CD4-positive, alpha-beta T cell (primary cell): ENCODE measurements at places on chromosomes 2 and 18.

DNA sequence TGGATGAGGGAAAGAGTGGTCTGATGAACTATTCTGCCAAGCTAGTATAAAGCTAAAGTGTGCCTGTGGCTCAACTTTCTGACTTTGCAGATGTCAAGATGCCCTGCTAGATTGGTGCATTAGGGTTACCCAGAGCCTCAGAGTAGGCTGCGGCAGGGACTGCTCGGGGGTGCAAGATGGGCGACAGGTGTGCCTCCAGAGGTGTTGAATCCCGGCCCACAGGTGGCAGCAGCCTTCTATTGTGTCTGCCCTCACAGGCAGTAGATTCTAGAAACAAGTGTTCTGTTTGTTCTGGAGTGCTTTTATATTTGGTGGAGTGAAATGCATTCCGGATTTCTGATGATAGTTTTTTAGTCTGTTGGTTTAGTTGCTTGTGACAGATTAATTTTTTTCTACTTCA is 131.6 kb upstream of the IL1R2 start:
- DNase-seq = no peak

DNA sequence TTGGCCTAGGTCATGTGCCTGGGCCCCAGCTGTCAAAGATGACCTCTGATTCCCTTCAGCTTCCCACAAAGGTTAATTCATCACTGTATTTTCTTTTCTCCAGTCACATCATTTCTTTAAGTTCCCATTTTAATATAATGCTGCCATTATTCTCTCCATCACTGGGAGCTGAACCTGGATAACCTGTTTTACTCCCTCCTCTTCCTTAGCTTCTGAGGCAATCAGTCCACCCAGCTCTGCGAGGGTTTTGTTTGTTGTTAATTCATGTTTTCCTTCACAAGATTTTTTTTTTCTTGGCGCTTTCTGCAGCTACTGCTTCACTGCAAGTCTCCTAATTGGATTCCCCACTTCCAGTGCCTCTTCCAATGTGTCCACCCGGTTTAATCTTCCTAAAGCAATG is 5.1 kb upstream of the EML4 start:
- DNase-seq = no peak

DNA sequence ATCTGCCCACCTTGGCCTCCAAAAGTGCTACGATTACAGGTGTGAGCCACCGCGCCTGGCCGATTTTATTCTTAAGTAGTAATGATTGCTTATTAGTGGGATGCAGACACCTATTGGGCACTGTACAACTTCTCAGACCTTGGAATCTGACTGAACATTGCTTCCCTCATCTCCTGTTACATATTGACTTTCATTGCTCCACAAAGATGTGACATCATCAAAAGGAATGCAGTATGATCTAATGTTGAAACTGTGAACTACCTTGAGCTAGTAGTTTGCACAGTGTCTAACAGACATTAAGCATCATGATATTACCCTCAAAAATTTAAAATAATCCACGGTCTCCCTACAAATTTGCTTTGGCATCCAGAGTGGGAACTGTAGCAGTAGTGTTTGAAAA is 109.8 kb upstream of the SIX2 start:
- DNase-seq = no peak

DNA sequence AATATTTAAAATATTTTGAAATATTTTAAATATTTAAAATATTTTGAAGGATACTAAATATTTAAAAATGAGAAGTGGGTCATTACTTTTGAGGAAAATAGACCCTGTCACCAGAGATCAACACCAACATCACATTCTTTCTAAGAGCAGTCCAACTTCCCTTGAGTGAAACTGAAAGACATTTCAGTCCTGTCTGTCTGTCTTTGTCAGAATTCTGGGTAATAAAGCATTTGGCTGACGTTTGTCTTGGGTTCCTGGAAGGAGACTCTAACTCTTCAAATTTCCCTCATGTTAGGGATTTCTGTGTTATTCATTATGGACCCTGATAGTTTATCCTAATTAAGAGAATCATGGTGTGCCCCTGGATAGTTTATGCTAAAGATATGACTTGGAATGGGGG is 32.8 kb downstream of the TTC21B start:
- no peak for DNase-seq

DNA sequence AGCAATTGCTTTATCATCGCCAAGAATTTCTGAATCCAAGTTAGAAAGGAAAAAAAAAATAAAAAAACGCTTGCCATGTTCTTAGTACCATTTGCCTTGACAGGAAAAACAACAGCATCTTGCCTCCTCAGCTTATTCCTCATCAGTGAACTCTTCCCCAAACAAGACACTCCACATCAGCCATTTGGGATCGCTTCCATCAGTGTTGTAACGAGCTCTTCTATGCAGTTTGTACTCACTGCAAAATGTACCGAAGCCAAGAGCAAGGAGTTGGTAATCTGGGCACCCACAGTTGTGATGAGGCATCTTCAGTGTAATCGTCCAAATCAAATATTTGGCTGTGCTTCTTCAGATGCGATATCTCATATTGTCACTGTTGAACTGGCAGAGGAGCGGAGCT is 503.7 kb downstream of the TMEM182 start:
- no peak for DNase-seq

DNA sequence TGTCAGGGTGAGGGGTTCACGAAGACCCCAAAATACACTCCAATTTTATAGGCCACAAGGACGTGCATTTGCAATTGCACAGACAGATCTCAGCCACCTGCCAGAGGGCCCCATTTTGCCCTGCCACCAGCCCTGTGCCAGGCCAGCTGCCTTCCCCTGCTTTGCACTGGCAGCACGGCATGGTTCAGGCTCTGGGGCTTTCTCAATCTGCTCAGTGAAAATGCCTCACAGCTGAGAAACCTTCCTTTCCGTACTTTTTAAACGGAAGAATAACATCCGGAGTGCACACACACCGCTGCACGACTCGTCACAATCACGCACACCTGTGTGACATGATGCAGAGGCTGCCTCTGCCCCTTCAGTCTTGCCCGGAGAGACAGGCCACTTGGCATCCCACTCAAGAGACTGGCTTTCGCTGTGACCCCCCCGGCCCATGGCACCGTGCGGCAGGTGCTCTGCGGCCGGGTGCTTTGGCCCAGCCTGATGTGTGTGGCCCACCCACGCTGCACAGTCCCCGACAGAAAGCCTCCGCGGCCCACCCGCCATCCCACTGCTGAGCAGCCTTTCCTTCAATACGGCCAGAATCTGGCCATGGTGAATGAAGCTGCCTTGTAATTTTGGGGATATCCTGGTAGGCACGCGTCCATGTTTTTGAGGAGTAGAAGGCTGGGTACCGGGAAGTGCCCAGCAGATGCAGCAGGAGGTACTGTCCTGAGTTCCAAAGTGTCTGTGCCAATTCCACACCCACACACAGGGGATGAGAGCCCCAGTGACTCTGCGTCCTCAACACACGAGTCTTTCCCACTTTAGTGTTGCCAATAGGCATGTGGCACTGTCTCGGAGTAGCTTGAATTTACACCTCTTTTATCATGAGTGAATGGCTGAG is 88.8 kb downstream of the USP40 start:
- DNase-seq = no peak

DNA sequence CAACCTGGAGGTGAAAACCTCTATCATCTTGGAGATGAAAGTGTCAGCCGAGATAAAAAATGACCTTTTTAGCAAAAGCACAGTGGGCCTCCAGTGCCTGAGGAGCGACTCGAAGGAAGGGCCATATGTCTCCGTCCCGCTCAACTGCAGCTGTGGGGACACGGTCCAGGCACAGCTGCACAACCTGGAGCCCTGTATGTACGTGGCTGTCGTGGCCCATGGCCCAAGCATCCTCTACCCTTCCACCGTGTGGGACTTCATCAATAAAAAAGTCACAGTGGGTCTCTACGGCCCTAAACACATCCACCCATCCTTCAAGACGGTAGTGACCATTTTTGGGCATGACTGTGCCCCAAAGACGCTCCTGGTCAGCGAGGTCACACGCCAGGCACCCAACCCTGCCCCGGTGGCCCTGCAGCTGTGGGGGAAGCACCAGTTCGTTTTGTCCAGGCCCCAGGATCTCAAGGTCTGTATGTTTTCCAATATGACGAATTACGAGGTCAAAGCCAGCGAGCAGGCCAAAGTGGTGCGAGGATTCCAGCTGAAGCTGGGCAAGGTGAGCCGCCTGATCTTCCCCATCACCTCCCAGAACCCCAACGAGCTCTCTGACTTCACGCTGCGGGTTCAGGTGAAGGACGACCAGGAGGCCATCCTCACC is 90.2 kb downstream of the SH3BP4 start:
- no peak for DNase-seq

DNA sequence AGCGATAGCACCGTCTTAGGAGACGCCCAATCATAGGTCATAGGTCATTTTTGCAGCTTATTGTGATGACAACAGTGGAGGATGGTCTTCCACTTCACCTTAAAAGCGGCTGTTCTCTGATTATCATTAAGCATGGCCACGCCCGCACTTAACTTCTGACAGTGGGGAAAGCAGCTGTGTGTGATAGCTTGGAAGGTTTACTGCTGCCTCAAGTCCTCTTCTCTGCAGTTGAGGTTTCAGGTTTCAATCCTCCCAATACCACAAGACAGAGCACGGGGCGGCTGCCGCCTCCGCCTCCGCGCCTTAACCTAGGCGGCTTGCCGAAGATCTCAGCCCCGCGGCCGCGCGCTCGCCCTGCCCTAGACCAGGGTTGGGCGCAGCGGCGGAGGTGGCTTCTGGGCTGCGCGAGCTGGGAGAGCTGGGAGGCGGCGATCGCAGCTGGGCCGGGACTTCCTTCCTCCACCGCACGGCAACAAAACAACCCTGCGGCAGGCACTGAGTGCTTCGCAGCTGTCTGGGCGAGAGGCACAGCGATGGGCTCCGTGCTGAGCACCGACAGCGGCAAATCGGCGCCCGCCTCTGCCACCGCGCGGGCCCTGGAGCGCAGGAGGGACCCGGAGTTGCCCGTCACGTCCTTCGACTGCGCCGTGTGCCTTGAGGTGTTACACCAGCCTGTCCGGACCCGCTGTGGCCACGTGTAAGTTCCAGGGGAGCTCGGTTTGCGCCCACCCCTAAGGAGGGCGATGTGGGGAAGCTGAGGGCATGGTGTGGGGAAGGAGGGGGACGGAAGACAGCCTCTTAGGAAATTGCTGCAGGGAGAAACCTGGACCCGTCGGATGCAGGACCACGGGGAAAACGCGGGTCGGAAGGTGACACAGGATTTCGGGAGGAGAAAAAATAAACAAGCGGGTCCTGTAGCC is at the start of gene RNF125:
RNF125 (plus strand) TSS at position 495 of the 920 bp plus-strand sequence; CDS start at position 534, 39 bp downstream.
- peak; percentile 93 for DNase-seq

DNA sequence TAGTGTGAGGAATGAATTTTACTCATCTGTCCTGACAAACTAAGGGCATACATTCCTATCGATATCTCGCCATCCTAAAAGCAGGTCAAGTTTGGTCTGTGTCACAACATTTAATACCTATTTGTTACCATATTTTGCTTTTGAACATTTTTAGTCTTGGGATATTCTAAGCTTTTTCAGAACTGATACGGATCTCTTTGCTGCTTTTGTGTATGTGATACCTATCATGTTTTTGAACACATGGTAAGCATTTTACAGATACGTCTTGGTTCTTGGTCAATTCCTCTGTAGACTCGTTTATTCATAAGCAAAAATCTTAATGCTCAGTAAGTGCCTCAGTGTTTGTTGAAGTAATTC is 592 bp downstream of the ZNF397 start:
- no peak for DNase-seq

DNA sequence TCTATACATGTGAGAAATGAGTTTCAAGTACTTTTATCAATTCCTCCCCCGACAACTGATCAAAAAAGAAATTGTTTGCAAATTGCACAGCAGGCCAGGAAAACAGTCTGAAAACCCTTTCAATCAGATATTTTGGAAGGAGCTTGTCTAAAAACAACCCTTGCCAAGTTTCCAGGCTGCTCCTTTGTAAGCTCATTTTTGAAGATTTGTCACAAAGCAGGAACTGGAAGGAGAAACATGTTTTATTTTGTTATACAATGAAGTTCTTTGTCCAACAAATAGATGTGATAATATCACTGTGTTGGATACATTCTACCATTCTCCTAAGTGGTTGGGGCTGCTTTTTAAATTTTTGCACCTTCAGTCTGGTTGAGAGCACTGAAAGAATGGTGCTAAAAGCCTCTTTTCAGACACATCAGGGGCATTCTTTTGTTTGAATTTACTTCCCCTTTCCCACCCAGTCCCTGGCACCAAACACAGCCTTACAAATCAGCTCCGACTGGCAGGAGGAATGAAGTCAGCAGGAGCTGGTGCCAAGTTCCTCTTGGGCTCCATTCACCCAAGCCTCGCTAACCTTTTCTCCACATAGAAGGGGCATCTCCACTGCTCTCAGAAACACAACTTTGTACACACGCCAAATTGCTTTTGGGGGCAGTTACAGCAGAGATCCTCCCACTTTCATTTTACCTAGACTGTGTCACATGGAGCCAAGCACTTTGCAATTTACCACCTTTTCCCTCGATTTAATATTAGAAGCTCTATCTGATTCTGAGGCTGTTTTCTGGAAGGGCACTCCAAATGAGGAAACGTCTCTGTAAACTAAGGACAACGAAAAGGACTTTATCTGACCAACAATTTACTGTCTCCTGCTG is 88.0 kb downstream of the C1D start:
- DNase-seq = no peak

- DNase-seq = no peak
Observed at GRCh38 chr2:130911996-130912395, 75.3 kb downstream of the ARHGEF4 start.

DNA sequence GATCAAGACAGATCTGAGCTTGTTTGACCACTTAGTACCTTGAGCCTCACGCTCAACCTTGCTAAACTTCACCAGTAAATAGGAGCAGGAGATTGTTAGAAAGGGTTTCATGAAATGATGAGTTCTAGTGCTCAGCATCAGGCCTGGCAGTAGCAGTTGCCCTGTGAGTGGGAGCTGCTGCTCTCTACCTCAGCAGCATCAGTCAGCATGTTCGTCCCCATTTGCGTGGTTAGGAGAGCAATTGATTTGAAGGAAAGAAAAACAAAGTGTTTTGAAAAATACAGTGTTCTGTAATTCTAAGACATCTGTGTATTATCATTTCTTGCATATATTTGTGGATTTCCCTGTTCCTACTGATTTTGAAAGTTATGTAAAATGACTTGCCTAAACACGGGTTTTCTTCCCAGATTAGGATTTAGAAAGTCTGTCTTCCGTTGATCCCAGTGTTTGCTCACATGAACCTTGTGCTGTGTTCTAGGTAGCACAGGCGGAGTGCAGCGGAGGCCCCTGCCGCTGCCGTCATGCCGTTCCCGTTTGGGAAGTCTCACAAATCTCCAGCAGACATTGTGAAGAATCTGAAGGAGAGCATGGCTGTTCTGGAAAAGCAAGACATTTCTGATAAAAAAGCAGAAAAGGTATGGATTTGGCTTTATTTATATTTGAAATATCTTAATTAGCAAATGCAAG is 47.0 kb downstream of the CAB39 start:
- DNase-seq = no peak

DNA sequence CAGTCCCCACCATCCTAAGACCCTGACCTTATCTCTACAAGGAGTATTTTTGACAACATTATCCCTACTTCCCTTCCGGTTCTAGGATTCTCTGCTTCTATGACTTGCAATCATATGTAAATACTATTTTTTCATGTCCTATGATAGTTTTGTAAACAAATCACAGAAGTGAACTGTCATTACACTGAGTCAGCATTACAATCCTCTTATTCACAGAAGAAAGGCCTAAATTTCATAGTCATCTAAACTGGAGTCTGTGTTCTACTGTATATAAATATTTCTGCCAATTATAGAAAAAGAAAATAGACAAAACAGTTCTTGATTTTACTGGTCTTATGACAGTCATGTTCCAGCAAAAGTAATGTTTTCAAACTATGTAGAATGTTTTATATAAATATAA is 265.1 kb downstream of the NCKAP5 start:
- DNase-seq = no peak
